Upper lobe of left lung (tissue), 6 donors: ENCODE measurements at places on chromosomes 13 and 19.

DNA sequence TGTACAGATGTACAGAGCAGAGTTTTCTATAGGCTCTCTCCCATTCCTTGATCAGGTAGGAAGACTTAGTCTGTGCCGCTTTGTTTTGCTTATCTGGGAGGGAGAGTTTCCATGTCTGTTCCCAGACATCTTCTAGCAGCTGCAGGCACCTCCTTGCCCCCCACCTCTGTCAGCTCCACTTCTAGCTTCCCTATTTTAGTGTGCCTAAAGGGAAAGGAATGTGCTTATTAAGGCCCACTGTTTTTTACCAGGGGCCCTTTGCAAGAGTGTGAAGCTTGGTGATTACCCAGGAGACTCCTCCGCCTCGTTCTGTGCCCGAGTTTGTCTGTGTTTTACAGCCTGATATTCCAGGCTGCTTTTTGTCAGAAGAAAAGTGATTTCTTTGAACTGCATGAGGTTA lies 1984.4 kb downstream of the OLFM4 start:
- DNase-seq = no peak

DNA sequence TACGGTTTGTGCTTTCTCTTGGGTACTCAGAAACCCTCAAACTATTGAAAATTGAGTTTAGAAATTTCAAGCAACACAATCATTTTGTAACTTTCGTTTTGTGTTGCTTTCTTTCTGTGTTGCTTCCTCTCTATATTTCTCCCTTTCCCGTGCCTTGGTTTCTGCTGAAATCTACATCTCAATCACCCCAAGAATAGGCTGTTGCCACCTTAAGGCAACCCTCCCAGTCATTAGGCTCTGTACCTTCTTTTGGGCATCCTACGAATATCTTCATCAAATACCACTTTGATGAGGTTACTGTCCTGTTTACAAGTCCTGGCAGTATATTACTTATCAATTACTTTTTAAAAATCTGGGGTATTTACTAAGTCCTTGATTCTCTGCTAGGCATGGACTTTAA lies 621.6 kb downstream of the GPC6 start:
- DNase-seq = no peak

DNA sequence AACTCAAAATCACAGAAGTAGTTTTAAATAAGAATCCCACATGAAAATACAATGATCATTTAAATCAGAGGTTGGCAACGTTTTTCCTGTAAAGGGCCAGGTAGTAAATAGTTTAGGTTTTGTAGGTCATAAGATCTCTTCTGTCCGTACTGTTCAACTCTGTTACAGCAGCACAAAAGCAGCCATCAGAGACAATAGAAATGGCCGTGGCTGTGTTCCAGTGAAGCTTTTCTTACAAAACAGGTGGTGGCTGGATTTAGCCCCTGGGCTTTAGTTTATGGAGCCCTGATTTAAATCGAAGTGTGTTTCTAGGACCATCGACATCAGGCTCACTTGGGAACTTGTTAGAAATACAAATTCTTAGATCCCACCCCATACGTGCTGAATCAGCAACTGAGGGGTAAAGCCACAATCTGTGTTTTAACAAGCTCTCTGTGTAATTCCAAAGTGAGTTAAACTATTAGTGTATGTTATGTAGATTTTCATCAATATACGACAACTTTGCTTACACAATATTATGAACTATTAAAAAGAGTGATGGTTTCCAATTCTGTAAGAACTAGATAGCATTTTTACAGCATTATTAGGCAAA lies 54.8 kb upstream of the MIR17HG start:
- no peak for DNase-seq

GRCh38 chr13:35496761-35497386 lies 20.4 kb upstream of the MAB21L1 start:
- DNase-seq = no peak

DNA sequence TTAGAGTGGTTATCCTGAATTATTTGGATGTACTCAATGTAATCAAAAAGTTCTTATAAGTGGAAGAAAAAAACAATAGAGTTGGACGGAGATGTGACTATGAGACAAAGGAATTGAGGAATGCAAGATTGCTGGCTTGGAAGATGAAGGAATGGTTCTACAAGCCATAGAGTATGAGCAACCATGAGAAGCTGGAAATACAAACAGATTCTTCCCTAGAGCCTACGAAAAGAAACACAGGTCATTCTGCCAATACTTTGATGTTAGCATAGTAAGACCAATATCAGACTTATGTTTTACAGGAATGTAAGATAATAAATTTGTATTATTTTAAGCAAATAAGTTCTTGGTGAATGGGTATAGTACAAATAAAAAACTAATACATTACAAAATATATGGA lies 249.2 kb downstream of the DIAPH3 start:
- no peak for DNase-seq

DNA sequence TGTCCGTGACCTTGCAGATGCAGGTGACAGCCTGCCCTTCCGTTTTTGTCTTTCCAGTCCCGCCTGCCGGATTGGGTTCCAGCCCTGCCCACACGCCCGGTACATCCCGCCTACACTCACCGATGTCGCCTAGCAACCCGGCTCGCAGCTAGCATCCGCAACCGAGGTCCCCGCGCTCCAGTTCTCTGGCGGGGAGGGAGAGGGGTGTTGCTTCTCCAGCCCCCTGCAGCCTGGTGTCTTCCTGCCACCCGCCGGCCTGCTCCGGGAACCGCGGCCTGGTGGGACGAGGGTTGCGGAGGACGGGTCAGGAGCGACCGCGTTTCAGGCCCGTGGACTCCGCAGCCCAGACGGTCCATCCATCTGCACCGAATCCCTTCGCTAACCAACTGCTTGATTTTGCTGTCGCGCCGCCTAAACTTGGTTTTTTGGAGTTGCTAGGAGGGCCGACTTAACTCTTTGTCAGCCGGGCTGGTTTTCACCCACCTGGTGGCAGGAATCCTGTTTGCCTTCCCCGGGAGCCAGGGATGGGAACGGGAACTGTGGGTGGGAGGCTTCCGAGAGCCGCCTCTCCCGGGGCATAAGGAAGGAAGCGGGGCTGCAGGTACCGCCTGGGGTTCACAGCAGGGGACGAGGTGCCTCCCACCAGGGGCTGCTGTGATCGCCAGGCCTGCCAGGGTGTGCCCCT lies 15.4 kb upstream of the MATK start:
- DNase-seq = peak; percentile 85

- no peak for DNase-seq
Observed at GRCh38 chr19:11465600-11465999, 15.2 kb downstream of the ELAVL3 start.

DNA sequence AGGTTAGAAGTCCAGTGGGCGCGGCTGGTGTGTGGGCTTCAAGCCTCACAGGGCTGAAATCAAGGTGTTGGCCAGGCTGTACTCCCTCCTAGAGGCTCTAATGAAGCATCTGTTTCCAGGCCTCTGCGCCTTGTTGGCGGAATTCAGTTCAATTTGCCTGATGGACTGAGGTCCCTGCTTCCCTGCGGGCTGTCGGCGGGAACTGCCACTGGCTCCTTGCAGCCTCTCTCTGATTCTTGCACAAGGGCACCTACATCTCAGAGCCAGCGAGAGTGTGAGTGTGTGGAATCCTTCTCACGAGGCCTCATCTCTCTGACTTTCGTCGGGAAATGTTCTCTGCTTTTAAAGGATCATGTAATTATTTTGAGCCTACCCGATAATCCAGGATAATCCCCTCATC lies 128.6 kb downstream of the DLEU7 start:
- peak; percentile 18 for DNase-seq

DNA sequence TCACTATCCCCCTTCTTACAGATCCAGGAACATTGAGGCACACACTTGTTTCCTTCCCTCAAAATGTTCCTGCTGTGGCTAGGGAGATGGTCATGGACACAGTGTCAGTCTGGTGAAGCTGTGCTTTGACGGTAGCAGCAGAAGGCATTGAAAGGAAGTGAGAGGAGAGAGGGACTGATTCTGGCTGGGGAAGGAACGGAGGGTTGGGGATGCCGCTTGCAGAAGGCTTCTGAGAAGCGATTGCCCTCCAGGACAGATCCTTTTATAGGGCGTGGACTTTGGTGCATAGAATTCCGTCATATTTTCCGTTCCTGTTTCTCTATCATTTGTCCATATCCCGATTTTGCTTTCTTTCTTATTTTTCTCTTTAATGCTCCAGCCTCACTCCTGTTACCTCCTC lies 14.1 kb upstream of the MYH14 start:
- no peak for DNase-seq

DNA sequence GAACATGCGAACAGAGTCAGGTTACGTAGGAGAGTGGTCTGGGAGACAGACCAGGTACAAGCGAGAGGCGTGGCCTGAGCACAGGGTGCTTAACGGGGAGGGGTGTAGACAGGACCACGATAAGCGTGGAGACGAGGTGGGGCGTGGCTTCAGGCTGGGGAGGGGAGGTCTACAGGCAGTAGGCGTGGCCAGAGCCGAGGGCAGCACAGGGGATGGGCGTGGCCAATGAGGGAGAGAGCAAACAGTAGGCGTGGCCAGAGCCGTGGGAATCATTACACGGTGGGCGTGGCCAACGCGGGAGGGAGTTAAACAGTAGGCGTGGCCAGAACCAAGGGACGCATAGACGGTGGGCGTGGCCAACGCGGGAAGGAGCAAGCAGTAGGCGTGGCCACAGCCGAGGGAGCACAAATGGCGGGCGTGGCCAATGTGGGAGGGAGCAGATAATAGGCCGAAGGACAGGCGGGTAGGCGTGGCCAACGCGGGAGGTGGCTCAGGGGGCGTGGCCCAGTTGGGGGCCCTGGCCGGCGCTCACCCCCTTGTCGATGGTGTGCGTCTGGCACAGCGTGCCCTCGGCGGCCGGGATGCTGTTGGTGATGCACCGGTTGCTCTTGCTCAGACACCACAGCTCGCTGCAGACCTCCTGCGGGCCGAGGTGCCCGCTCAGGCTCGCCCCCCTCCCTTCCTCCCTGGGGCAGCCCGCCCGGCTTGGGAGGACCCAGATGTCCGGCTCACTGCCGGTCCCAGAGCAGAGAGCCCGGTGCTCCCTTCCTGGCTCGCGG lies 15.2 kb upstream of the MYO1F start:
- peak; percentile 92 for DNase-seq

DNA sequence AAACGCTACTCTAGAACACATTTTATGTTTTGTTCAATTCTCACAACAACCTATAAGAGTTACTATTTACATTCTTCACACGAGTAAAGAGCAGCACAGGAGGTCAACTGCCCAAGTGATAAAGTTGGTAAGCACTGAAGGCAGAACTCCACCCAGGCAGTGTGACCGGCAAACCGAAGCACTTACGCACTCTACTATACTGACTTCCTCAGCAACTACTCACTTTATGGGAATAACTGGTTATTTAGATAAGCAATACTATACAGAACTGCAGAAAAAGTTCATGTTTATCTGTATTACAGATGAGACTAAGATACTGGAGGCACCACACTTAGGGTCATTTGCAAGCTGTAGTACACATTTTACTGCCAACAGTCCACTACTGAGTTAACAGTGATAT lies 28.8 kb downstream of the FOXO1 start:
- DNase-seq = no peak

- DNase-seq = no peak
Observed at GRCh38 chr19:17340302-17340870, 3.0 kb downstream of the GTPBP3 start.

DNA sequence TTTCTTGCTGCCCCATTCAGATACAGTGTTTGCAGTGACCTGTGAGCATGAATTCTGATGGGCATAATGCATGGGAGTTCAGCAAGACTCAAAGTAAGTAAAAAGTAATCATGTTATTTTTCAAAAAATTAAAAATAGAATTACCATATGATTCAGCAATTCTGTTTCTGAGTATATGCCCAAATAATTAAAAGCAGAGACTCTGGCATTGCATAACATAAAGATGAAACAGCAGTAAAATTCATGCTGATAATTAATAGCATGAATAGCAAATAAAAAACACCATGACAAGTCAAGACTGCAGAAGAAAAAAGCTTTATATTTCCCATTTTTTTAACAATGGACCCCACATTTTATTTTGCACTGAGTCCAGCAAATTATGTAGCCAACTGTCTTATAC lies 21.3 kb downstream of the RNF6 start:
- DNase-seq = no peak

DNA sequence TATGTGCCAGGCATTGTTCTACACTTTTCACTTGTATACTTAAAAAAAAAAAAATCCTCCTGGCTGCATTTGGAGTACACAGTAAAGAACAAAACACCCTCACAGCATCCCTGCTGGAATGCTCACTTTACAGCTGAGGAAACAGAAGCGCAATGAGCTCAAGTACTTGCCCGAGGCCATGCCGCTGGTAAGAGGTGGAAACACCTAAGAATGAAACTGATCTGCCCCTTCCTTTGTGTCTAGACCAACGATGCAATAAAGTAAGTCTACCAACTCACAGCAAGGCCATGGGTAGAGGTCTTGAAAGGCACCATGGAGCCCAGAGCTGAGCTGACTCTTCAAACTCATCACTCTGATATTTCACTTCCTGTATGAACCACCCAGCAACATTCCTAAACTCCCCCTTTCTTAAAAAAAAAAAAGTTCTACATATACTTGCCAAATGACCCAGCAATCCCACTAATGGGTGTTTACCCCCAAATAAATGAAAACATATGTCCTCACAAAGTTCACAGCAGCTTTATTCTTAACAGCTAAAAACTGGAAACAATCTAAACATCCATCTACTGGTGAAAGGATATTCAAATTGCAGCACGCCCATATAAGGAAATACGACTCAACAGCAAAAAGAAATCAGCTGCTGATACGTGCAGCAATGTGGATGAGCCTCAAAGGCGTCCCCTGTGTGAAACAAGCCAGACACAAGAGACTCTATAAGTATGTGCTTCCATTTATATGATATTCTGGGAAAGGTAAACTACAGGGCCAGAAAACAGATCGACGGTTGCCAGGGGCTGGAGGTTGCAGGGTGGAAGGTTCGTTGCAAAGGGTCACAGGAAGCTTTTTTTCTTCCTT lies 236.6 kb upstream of the MAB21L1 start:
- DNase-seq = no peak
